NCI-H2081 treated with DMSO at 0.1 percent for 48 hours (cell line): ENCODE measurements at places on chromosomes 11 and 22.

GRCh38 chr11:129419386-129419785 is 43.7 kb downstream of the BARX2 start:
- no peak for DNase-seq

- DNase-seq = no peak
Measured at GRCh38 chr11:76161261-76161961, 44.9 kb downstream of the WNT11 start.

DNA sequence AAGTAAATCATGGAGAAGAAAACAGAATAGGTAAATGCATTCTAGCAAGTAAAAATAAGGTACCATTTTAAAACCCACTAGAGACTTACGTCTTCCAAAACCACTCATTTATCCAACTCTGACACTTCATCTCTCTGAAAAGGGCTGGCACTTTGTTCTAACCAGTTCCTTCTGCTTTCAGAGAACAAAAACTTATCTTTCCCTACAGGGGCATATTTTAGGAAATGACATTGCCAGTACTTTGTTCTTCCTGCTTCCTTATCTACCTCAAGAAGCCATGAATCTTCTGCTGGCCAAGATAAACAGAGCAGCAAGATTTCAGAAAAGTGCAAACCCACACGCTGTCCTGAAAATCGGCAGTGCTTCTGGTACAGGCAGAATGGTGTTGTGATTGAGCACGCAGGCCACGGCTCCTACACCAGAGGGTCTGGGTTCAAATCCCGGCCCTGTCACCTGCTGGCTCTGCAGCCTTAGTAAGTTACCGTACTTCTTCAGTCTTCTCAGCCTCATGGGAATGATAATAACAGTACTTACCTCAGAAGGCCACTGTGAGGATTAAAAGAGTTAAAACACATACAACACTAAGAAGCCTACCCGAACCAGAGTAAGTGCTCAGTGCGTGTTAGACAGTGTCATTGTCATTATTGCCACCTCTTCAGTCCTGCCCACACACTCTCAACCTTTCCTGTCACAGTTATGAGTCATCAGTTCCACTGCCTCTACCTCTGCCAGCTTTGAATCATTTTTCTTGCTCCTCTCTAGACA is 11.0 kb downstream of the MPZL3 start:
- no peak for DNase-seq

DNA sequence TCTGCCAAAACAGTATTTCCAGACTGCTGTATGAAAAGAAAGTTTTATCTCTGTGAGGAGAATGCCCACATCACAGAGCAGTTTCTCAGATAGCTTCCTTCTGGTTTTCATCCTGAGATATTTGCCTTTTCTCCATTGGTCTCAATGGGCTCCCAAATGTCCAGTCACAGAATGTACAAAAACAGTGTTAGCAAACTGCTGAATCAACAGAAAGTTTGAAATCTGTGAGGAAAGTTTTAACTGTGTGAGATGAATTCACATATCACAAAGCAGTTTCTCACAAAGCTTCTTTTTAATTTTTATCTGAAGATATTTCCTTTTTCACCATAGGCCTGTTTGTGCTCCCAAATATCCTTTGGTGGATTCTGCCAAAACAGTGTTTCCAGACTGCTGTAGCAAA is 207.2 kb upstream of the TRIM48 start:
- DNase-seq = no peak

GRCh38 chr22:47295982-47296381 is 533.5 kb downstream of the TBC1D22A start:
- no peak for DNase-seq

- no peak for DNase-seq
Measured at GRCh38 chr11:115207166-115207591, 297.0 kb downstream of the CADM1 start.

DNA sequence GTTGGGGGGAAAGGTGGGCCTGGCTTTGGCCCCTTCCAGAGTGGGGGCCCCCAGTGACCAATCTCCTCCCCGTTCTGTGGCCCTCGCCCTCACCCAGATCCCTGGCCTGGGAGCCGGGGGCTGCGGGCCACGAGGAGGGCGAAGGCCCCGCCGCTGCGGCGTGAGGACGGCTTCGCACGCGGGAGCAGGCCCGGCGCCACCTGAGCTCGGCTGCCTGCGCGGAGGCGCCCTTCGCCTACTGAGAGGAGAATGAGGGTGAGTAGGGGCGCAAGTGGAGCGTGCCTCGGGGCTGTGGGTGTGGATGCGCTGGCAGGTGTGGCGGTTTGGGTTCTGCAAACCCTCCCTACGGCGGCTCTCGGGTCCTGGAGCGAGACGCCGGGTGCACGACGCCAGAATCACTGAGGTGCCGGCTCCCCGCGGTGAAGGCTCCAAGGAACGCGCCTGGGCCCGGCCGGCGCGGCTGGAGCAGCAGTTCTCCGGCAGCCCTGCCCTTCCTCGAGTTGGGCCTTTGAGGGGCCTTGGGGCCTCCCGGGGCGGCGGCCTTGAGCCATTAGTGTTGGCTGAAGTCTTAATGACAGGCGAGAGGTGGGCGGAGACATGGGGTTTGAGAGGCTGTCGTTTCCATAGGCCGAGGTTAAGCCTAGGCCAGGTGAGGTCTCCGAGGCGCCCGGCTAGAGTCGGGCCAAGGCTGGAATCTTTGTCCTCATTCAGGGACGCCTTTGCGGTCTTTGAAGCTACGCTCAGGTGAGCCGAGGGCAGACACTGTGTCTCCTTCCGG is 65.3 kb downstream of the CTTN start:
- no peak for DNase-seq

GRCh38 chr11:75450826-75451821 is 18.1 kb upstream of the KLHL35 start:
- DNase-seq = no peak

DNA sequence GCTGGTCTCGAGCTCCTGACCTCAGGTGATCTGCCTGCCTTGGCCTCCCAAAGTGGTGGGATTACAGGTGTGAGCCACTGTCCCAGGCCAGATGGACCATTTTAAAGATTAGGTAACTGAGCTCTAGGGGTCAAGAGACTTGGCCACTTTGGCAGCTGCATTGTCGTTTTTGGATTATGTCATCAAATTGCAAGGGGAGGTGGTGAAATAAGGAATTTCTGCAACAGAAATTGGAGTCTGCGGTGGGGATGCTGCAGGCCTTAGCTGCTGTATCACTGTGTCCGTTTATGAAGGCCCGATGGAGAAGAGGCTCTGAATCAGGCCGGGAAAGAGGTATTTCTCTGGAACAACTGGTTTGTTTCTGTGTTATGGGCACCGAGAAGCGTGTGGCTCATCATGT is 34.6 kb downstream of the PTPRJ start:
- DNase-seq = no peak

DNA sequence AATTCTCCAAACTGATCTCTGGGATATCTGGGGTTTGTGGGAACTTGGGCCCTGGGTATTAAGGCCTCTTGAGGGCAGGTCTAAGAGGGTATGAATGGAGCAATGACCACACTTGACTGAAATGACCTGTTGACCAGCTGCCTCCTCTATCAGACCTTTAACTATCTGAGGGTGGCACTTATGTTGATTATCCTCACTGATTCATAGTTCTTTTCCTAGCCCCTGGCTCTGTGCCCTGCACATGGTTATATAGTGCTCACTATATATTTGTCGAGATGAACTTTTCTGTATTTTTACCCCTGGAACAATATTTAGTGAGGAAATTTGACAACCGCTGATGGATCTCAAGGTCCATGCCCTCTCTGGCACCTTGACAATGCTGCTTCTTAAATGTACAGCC is 305.5 kb upstream of the PLET1 start:
- DNase-seq = no peak

GRCh38 chr11:58742981-58743880 is 11.5 kb upstream of the GLYAT start:
- no peak for DNase-seq

DNA sequence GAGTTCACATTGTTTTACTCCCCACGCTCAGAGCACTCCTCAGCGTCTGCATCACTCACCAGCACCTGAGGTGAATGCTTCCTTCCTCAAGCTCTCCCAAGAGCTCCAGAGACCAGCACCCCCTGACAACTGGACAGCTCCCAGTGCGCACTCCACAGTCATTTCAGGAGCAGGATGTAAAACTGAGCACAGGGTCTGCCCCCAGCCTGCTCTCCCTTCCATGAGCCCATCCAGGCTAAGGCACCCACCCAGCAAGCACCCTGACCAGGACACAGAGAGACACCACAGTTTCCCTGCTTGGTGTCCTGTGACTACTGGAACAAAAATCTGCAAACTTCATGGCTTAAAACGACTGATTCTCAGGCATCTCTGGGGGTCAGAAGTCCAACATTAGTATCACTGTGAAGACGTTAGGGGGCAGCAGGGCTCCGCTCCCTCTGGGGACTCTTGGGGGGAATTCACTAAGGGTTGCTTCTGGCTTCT is 3.3 kb downstream of the SCGB1D2 start:
- DNase-seq = no peak

- DNase-seq = no peak
Measured at GRCh38 chr22:27310966-27311697, 490.4 kb downstream of the MN1 start.

GRCh38 chr11:66479394-66480116 is 679 bp upstream of the DPP3 start:
- no peak for DNase-seq

DNA sequence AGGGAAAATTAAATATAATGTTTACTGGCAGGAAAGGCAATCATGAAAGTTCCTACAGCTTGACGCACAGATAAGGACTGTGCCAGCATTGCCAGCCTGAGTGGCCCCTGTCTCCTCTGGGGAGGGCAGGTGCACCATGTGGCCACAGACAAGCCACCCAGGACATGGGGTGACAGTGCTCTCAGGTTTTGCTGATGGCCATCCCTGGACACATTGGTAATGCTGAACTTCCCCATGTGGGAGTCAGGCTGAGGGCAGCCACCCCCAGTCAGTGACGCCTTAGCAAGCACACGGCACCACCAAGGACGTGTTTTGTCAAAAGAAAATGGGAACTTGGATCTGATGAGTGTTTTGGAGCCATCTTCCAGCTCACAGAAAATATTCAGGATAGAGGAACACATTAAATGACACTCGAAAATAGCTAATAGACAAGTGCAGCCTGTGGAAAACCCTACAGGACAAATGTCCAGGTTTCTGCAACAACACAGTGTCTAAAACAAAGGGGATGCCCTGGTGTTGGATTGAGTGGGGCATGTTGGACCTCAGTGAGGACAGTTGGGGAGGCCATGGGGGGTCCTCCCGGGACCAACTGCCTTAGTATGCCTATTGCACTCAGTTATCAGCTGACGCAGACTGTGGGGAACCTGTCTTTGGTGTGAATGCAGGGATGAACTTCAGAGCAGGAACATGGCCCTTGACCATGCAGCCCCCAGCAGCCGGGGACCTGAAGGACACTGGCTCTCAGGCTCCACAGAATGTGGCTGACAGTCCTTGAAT is 1450.5 kb downstream of the BRD1 start:
- DNase-seq = no peak
